ENCODE measurements at places on chromosomes 1 and 21.
A peak's percentile ranks its signal among the peaks of the same experiment; 100 is the strongest.

DNA sequence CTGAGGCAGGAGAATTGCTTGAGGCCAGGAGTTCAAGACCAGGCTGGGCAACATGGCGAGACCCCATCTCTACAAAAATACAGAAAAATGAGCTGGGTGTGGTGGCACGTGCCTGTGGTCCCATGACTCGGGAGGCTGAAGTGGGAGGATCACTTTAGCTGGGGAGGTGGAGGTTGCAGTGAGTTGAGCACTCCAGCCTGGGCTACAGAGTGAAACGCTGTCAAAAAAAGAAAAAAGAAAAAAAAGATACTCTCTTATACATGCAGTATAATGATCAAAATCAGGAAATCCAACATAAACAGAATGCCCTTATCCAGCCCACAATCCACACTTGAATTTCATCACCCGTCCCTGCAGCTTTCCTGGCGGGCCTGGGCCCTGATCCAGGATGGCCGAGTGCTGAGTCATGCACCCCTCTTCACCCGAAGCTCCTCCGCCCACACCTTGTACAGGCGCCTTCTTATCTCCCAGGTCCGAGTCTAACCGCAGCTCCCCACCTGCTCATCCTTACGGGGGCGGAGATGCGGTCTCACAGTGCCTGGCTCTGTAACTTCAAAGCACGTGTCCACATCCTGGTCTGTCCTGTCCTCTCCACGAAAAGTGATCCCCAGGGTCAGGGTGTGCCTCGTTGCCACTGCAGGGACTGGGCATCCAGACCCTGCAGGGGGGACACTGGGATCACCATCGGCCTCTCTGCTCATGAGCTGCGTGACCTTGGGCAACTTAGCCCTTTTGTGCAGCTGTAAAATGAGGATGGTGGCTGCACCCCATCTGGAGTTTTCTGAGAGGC is 120.2 kb upstream of the SLC45A1 start:
- peak; percentile 92 for DNase-seq

DNA sequence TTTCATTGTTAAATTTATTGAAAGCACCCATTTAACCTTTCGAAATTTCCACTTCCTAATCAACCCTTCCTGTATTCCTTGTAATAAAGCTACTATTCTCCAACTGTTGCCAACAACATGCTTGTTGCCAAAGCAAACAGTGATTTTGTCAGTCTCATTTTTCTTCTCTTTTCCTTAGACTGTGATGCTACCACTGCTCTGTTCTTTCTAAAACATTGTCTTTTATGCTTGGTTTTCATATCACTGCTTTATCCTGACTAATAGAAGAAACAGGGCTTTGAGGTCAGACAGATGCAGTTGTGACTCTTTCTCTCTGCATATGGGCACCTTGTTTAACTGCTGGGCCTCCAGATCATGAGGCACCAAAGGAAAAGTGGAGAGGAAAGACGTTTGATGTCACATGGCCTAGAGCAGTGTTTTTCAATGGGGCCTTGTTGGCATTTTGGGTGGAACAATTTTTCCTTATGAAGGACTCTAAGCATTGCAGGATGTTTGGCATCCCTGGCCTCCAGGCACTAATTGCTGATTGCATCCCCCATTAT is 56.1 kb downstream of the HMCN1 start:
- DNase-seq: peak; percentile 65

GRCh38 chr1:160009801-160010200 is 22.0 kb downstream of the PIGM start:
- no peak for DNase-seq

DNA sequence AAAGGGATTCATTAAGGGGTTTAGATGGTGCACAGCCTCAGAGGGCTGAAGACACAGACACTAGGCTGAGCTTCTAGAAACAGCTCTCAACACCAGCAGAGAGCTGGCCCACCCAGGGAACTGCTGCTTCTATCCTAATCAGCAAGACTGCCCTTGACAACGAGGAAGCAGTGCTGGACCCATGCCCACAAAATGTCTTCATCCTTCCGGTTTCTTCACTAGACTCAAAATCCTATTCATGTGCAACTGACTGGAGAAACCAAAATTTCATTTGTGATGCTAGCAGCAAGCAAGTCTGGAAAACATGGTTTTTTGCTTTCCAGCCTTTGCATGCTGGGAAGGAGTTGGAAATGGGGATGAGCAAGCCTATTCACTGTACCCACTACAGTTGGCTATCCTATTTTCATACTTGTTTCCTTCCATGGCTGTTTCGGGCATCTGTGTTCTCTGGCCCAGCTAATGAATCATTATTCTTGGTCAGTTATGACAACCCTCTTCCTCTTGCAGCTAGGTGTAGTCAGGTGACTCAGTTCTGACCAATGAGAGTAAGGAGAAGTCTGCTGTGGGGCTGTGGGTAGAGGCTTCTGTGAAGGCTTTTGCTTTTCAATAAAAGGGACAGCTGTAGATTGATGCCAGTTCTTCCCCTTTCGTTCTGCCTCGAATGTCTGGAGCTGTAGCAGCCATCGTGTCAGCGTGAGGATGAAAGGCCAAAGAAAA is 14.6 kb upstream of the TMEM61 start:
- peak; percentile 45 for DNase-seq

DNA sequence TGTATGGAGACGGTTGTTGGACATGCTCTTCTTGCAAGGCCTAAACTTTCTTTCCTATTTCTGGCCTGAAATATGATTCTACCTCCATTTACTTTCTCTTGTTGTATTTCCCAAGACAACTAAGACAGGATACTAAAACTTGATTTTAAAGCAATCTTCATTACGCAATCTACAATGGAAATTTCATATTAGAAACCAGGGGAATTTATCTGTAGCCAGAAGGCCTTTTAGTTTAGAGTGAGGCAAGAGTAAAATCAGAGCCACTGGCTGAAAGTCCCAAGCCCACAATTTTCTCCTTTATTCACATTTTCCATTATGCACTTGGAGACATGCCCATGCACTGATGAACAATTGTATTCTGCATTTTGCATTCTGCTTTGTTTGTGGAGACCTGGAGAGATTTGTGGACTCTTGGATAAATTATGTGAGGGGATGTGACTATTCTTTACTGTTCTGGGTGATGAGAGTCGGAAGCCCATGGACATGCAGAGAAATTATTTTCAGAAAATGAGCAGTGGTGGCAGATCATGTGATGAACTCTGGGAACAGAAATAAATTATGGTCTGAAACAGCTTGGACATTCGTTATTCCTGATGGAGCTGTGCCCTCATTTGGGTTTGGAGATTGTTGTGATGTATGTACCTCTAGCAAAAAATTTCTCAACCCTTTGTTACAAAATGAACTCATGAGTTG is 336.8 kb downstream of the SEC16B start:
- DNase-seq: no peak

- DNase-seq: no peak
These were observed 8.4 kb downstream of the SGIP1 start for GRCh38 chr1:66542314-66542713.

DNA sequence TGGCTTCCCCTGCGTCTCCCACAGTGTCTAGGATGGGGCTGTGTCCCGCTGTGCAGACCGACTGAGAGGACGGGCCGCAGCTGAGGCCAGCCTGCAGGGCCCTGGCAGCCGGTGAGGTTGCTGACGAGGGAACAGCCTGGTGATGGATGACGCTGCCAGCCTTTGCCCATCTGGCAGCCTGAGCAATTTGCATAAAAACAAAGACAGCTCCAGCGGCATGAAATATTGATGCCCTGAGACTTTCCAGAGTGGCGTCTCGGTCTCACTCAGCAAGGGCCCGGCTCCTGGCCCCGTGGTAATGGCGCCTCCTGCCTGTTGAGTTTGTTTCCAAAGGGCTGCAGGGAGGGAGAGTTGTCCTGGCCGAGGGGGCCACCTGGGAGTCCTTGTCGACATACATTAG is 19.1 kb upstream of the KCNA10 start:
- DNase-seq: no peak

- DNase-seq: peak; percentile 36
These were observed 19.9 kb upstream of the DISC1 start for GRCh38 chr1:231606712-231607111.

DNA sequence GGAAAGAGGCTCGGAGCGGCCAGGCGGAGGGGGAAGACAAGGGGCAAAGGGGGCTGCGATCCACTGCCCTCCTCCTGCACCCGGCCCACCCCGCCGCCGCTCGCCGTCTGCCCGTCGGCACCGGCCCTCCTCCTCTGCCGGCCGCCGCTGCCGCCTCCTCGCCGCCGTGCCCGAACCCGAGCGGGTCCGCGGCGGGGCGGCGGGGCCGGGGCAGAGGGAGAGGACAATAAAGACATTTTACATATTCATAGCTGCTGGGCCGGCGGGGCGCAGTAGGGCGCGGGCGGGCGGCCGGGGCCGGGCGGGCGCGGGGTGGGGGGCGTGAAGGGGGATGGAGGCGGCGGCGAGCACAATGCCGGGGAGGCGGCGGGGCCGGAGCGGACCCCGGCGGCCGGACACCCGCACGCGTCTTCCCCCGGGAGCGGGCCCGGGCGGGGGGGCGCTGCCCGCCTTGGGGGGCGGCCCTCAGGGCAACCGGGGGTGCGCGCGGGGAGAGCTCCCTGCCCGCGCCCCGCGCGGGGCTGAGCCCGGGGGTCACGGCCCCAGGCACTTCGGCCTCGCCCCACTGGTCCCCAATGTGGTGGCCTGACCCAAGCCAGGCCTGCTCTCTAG is 546 bp downstream of the POU2F1 start:
- no peak for DNase-seq

GRCh38 chr21:45079351-45079750 is 5.0 kb downstream of the ADARB1 start:
- DNase-seq: no peak

- no peak for DNase-seq
These were observed 291.9 kb upstream of the USP25 start for GRCh38 chr21:15437883-15438282.

GRCh38 chr1:37471345-37472231 is 2.8 kb upstream of the ZC3H12A start:
- peak; percentile 91 for DNase-seq

- DNase-seq: no peak
These were observed 95.6 kb upstream of the IRF2BP2 start for GRCh38 chr1:234705615-234706014.

DNA sequence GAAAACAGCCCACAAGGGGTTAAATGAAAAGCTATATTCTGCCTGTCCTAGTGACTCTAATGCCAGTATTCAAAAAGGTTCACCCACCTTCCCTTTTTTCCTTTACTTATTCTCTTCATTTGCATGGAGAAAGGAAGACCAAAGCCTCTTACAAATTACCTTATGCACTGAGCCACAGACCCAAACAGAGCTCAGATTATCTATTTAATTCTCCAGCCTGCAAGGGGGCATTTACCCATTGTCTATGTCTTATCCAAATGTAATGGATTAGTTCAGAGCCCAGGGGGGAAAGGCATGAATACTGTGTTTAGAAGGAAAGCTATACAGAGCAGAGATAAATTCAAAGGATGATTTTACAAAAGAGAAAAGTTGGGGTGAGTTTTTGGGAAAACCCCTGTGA is 388.5 kb downstream of the OMA1 start:
- DNase-seq: no peak

DNA sequence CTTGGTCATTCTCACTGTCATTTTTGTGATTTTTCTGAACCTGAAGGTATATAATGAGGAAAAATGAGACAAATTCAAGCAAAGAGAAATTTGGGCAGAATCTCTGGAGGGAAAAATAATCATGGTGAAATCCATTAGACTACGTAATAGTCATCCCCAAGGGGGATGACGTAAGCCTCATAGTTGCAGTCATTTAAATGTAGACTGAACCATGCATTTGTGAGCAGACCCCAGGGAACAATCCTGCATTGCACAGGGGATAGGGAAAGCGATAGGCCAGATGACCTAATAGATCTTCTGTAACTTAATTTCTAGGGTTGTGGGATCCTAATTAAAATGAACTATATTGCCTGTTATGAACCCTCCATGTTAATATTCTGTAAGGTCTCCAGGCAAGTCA is 167.4 kb upstream of the C1orf21 start:
- no peak for DNase-seq

DNA sequence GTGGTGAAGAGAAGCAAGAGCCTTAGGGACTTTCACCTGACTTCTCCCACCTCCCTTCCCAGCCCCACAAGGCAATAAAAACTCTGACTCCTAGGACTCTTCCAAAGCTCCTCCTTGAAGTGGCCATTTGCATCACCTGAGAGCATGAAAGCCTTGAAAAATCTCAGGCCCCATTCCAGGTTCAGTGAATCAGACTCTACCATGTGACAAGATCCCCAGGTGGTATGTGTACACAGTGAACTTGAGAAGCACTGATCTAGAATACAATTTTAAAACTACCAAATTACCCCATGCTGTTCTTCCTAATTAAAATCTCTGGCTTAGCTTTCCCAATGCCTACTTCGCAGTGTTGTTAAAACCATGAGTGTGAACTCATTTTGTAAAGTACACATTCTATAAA is 195.1 kb upstream of the SAMSN1 start:
- no peak for DNase-seq

GRCh38 chr1:106523497-106523896 is 533.0 kb upstream of the PRMT6 start:
- no peak for DNase-seq

GRCh38 chr21:45598109-45598508 is 45.4 kb upstream of the PCBP3 start:
- no peak for DNase-seq

DNA sequence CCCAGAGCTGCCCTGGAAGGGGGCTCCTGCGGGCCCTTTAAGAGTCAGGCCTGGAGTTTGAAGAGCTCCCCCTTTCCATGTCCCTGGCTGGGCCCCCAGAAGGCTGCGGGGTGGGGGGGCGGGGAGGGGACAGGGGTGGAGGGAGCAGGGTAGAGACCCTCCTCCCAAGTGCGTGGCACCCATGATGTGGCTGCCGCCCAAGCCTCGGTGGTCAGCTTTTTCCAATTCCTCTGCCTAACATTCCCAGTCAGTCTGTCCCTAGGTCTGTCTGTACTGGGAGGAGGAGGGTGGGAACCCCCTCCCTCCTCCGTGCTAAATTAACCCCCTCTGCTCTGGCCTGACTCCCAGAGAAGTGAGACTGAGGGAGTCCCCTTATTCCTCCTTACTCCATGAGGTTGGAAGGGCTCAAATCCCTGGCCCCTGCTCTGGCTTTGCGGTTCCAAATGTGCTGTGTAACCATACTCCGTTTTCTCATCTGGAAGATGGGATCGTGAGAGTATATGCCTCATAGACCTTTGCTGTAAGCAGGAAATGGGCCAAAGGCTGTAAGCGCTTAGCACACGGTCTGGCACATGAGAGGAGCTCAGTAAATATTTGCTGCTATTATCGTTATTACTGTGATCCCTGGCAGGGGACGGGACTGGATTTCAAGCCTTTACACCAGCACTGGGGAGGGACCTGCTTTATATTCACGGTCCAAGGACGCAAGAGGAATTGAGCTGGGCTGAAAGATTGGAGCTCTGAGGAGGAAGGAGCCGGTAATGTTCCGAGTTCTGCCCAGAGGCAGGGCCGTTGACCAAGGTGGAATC is 658 bp upstream of the COL16A1 start:
- DNase-seq: peak; percentile 32

GRCh38 chr1:92969517-92969916 is 8.3 kb upstream of the DIPK1A start:
- no peak for DNase-seq

- DNase-seq: no peak
These were observed 28.1 kb downstream of the SLC5A9 start for GRCh38 chr1:48250572-48250971.
